ENCODE measurements at places on chromosomes 6 and 20.

GRCh38 chr6:146359131-146359530 is 184.5 kb upstream of the RAB32 start:
- DNase-seq: no peak

DNA sequence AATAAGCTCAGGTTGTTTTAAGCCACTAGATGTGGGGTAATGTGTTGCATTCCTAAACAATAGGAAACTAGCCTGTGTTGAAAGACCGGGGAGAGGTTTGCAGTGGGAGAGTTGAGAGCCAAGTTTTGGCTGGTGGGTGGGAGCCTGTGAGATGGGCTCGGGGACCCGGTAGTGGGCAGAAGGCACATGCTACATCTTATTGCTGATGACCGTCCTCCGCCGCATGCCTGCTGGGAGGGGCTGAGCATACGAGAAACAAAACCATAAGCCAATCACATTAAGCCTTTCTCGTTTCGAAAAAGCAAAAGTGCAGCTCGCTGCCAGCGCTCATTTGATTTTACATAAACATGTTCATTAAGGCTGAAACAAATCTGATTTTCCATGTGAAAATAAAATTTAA is 57.4 kb upstream of the MPC1 start:
- no peak for DNase-seq

DNA sequence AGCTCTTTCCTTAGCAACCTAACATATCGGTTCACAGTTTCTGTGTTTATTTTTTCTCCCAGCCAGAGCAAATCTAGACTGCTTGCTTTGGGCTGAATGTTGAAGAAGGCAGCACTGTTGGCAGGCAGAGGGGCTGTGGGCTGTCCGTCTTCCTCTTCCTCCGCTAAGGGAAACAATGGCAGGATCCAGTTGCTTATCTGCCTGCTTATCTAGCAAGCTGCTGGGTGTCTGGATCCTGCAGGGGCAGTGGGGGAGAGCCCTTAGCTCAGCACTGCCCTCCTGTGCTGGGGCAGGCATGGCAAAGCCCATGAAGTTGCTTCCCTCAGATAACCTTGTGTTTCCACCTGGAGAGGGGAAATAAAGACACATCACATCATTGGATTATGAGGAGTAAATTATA is 92.7 kb upstream of the CD93 start:
- DNase-seq: no peak

DNA sequence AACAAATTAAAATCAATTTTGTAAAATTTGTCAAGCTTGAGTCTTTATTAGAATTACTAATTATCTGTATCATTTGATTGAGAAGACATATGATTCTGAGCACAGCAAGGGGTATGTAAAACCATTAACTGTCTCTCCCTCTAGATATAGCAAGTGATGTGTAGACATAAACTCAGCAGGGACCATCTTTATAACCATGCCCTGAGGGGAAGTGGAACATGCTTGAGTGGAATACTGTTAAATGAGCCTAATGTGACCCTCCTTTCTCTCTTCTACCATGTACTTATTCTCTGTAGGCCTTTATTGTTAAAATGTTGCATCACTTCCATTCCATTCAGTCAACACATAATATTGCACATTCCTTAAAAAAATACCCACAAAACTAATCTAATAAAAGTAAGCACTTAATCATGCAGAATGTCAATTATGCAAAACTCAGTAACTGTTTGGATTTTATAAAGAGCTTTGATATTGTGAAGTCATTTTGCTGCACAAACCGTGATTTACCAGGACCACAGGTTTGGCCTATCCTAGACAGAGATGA is 896.6 kb upstream of the MANEA start:
- no peak for DNase-seq

- no peak for DNase-seq
Observed at GRCh38 chr6:3151691-3152090, 5.7 kb downstream of the TUBB2A start.

GRCh38 chr6:108464418-108465097 is 96.2 kb upstream of the FOXO3 start:
- no peak for DNase-seq

DNA sequence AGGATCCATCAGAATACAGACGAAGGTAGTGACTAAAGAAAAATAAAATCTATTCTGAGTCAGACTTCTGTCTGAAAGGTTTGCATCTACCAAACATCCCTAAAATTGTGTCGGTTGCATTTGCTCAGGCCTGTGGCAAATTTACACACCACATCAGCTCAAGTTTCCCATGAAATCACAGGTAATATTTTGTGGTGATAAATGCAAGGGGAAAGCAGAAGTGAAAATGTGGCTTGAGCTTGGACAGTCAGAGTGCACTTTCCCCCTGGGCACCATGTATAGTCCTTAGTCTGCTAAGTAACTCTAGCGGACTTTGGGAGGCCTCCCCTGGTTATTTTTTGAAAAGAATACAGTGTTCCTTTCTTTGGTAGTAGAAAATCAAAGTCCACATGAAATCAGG is 159.1 kb downstream of the PKHD1 start:
- DNase-seq: no peak

GRCh38 chr6:34108176-34108575 is 37.7 kb downstream of the GRM4 start:
- DNase-seq: no peak

GRCh38 chr6:43876602-43877001 is 106.6 kb downstream of the VEGFA start:
- DNase-seq: no peak

DNA sequence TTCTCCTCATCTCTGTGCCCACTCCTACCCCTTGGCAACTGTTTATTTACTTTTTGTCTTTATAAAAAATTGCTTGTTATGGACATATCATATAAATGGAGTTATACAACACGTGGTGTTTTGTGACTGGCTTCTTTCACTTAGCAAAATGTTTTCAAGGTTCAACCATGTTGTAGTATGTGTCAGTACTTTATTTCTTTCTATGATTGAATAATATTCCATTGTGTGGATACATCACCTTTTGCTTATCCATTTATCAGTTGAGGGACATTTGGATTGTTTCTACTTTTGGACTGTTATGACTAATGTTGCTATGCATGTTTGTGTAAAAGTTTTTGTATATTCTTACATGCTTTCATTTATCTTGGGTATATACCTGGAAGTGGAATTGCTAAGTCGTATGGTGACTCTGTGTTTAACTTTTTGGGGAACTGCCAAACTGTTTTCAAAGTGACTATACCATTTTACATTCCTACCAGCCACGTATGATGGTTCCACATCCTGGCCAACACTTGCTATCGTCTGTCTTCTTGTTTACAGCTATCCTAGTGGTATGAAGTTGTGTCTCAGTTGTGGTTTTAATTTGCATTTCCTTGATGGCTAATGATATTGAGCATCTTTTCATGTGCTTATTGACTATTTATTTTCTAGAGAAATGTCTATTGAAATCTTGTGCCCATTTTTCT is 84.4 kb downstream of the SLX4IP start:
- DNase-seq: no peak

GRCh38 chr6:7328243-7328642 is 15.2 kb upstream of the SSR1 start:
- no peak for DNase-seq

GRCh38 chr6:72620871-72621290 is 983 bp upstream of the KCNQ5 start:
- no peak for DNase-seq

DNA sequence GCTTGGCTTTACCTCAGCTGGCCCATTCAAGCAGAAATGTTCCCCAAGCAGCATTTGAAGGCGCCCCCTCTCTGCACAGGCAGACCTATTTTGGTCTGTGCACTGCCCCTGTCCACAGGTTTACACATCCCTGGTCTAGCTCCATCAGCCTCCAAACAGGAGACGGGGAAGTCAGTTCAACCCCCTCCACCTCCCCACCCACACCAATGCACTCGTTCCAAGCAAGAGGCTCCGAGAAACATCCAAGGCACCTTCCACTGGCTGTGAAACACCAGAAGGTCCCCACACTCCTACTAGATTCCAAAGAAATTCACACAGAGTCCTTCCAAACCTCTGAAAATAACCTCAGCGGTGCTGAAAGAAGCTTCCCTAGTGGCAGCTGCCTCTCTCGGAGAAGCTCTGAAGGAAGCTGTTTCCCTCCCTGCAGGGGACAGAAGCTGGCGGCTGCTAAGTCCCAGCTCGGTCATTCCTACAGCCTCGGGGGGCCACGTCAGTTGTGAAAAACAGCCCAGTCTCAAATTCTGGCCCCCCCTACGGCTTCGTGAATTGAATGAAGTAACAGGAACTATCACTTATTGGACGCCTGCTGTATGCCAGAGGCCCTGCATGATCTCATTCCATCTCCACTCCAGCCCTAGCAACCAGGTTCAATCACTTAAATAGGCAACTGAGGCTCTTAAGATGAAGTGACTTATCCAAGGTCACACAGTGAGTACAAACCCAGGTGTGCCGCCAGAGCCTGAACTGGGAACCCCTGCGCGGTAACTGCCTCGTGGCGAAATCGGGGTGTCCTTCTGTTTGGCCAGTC is 815 bp downstream of the SPATA2 start:
- no peak for DNase-seq

DNA sequence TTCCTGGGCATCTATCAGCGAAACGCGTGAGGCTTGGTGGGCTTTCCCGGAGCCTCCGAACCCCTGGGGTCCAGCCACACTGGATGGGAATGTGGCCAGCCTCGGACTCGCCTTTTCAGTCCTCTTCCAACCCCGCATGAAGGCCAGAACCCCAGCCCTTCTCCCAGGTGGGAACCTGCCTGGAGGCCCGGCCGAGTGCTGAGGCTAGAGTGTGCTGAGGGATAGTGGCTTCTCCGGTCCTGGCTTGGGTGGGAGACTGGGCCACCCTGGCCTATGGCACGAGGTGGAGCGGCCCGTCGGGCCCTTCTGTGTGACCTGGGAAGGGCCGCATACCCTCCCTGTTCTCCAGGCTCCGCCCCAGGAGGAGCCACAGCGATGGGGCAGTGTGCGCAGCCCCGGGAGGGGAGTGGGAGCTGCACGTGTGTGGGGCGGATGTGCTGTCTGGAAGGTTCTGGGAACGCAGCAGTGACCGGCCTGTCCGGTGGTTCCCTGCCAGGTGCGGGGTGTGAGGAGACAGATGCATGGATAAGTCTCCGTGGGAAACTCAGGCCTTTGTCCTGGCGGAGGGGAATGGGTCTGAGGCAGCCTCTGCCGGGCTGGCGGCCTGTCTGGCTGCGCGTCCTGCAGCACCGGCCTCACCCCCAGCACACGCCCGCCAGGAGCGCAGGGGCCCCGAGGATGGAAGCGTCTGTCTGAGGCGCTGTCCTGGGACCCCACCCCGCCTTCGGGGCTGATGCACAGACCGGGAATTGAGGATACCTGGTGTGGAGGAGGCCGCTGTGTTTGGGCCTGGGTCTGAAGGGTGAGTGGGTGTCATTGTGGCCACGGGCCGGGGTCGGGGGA is 1.1 kb upstream of the BHLHE23 start:
- DNase-seq: no peak

- no peak for DNase-seq
Observed at GRCh38 chr6:39818695-39819094, 26.5 kb downstream of the DAAM2 start.

DNA sequence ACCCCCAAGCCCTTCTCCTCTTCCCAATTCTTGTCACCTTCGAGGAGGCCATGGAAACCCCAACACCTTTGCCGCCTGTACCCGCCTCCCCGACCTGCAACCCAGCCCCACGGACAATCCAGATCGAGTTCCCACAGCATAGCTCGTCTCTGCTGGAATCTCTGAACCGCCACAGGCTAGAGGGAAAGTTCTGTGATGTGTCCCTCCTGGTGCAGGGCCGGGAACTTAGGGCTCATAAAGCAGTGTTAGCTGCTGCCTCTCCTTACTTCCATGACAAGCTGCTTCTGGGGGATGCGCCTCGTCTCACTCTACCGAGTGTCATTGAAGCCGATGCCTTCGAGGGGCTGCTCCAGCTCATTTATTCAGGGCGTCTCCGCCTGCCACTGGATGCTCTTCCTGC is 675 bp downstream of the ZBTB9 start:
- no peak for DNase-seq

GRCh38 chr20:57535297-57535696 is 10.4 kb upstream of the CTCFL start:
- no peak for DNase-seq

GRCh38 chr6:134330555-134330954 is 12.6 kb upstream of the SGK1 start:
- DNase-seq: no peak

- no peak for DNase-seq
Observed at GRCh38 chr6:68013780-68014515, 621.1 kb upstream of the ADGRB3 start.

DNA sequence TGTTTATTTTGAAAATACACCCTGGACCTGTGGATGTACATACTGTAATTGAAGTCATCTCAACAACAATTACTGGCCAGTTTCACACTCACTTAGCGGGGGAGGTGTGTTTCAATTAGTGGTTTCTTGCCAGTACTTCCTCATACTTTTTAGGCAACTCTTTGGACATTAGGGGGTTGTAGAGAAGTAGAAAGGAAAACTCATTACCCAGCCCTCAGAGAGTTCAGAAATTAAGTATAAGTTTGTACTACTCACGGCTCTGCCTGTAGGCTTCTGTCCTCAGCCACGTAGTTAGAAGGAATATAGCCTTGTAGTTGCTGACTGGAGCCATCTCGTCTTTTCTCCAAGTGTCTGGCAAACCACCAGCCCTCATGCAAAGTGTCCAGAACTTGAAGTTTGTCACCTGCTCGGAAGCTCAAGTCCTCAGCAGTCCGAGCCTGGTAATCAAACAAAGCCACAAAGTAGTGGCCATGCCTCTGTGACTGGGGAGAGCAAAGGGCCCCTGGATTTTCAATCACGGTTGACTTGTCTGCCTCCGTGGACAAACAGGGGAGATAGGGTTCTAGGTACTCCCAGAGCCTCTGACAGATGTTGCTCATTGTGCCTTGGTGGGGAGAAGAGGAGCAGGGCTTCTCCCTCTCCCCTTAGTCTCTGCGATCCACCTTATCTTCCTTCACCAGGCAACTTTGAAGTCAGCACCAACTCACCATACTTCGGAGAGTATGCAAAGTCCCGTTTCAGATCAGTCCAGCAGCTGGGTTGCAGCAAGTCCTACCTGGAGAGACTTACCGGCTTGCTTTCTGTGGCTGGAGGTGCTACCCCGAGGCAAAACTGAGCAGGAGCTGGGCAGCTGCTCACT is 749 bp downstream of the FRK start:
- DNase-seq: no peak

GRCh38 chr20:9202420-9203080 is 133.7 kb downstream of the PLCB4 start:
- no peak for DNase-seq
